ENCODE measurements at places on chromosomes 1 and 21.

GRCh38 chr1:234713859-234714258 lies 103.9 kb upstream of the IRF2BP2 start:
- DNase-seq: no peak

DNA sequence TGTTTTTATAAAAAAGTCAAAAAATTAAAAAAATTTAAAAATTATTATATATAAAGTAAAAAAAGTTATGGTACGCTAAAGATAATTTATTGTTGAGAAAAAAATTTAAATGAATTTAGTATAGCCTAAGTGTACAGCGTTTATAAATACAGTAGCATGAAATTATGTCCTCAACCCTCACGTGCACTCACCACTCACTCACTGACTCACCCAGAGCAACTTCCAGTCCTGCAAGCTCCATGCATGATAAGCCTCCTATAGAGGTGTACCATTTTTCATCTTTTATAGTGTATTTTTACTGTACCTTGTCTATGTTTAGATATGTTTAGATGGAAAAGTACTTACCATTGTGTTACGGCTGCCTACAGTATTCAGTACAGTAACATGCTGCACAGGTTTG lies 5.1 kb downstream of the DISC1 start:
- no peak for DNase-seq

GRCh38 chr21:41631564-41632461 lies 123.9 kb upstream of the TMPRSS2 start:
- DNase-seq: no peak

DNA sequence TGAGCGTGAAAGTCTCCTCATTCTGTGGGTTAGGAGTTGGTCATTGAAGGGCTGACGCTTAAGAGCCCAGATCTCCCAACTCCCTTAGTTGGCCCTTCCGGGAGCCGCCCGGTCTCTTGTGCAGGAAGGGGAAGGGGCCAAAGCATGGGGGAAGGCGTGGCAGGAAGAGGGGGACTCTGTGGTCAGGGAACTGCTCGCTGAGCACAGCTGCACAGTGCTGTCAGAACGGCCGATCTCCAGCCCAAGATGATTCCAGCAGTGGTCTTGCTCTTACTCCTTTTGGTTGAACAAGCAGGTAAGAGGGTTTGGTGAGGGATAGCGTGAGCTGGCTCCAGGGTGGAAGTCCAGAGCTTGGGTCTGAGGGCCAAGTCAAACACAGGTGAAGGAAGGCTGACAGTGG lies at the start of gene FCER1G:
FCER1G (plus strand) TSS at position 220 of the 400 bp plus-strand sequence; CDS start at position 247, 27 bp downstream.
- peak; percentile 74 for DNase-seq

DNA sequence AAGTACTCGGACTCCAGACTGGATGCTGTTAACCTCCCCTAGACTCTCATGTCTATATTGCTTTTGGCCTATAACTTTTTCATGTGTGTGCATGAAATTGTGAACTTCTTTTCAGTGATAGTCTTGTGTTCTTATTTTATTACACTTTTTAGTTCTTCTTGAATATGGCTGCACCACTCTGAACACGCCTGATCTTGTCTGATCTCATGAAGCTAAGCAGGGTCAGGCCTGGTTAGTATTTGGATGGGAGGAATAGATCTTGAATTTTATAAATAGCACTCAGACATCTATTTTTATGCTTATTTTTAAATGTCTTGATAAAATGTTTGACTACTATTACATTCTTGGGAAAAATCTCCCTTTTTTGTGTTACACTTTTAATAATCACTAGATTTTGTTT lies 22.4 kb downstream of the TCP10L start:
- DNase-seq: no peak

DNA sequence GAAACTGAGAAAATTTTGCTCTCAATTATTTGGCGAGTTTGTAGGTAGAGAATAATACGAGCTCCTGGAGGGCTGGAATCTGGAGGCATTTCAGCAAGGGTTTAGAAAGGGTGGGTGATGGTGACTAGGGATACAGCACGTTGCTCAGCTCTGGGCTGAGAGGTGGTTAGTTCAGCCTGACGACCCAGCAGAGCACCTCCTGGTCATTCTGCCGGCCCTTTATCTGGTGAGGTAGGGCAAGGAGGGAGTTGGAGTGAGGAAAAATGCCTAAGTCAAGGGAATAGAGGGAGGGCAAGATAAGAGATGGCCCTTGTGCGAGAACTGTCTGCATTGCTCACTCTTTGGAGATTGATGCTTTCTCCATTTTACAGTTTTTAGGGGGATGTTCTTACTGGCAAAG lies 19.1 kb downstream of the GALNT2 start:
- DNase-seq: no peak

- DNase-seq: no peak
These were observed 61.1 kb downstream of the FYB2 start for GRCh38 chr1:56758135-56758534.

DNA sequence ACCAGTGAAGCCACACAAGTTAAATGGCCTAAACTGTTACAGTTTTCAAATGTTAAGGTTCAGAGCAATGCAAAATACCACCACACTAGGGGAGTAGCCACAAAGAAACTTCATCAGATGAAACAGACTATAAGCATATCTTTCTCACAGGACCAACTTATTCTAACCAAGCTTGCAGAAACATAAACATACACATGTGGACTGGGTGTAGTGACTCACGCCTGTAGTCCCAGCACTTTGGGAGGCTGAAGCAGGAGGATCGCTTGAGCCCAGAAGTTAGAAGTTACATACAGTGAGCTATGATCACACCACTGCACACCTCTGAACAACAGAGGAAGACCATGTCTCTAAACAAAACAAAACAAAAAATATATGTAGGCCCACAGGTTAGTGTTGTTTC lies 17.3 kb downstream of the WDR47 start:
- DNase-seq: no peak
